ENCODE measurements at places on chromosomes 12 and 14.

- no peak for DNase-seq
These were observed 1.3 kb downstream of the NAA30 start for GRCh38 chr14:57391517-57392195.

DNA sequence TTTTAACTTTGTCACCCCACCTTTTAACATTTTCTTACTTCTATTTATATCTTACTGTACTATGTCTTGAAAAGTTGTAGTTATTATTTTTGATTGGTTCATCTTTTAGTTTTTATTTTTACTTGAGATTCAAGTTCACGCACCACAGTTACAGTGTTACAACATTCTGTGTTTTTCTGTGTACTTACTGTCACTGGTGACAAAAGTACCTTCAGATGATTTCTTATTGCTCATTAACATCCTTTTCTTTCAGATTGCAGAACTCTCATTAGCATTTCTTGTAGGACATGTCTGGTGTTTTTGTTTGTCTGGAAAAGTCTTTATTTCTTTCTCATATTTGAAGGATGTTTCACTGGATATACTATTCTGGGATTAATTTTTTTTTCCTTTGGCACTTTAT is 289.9 kb downstream of the BCAT1 start:
- DNase-seq: no peak

DNA sequence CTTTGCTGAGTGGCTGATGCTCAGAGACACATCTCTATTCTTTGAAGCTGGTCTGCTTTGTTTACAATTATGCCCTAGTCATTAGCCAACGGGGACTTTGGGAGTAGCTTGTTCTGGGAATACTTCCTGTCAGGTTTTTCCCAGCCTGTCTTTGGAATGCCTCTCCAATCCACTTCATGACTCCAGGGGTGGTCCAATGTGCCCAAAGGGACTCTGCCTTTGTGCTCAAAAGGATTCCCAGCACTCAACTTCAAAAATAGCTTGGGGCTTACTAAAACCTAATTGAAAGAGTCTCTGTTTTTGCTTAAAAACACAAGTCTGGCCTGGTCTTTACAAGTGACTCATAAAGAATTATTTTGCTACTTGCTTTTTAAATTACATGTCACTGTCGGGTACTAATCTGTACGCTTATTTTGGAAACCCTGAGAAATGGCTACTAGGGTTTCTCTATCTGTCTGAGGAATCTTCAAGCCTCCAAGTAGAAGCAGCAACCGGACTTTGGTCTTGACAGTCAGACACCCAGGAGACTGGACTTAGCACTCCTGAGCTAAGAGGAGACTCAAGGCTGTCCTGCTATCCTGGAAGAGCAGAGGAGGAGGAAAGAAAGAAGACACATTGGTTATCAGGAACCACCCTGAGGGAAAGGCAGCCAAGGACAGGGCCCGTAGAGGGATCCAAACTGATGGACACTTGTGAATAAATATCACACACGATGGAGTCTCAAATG is 20.7 kb downstream of the PHLDA1 start:
- no peak for DNase-seq

- DNase-seq: peak; percentile 65
These were observed 73.3 kb upstream of the PLXNC1 start for GRCh38 chr12:94074980-94075629.

DNA sequence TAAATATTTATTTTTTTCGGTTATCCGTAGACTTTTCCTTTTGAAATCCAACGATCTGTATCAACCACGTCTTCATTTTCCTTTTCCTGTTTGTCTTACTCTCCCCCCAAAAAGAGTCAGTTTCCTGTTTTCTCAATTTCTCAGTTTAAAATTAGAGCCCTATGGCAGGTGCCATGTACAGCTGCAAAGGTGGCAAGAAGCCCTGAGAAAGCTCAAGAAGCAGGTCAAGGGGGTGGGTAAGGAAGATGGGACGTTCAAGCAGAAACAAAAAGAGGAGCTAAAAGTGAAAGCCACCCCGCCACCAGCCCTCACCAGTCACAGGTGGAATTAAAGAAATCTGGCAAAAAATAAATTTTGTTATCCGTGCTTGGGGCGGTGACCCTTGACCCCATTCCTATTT is 26.7 kb downstream of the SLC35E3 start:
- no peak for DNase-seq

- no peak for DNase-seq
These were observed 27.2 kb upstream of the ALG10B start for GRCh38 chr12:38289396-38289795.

- peak; percentile 80 for DNase-seq
These were observed 6.3 kb upstream of the NFE2 start for GRCh38 chr12:54306925-54307741.

GRCh38 chr12:105622220-105622619 is 291.7 kb downstream of the C12orf75 start:
- no peak for DNase-seq

DNA sequence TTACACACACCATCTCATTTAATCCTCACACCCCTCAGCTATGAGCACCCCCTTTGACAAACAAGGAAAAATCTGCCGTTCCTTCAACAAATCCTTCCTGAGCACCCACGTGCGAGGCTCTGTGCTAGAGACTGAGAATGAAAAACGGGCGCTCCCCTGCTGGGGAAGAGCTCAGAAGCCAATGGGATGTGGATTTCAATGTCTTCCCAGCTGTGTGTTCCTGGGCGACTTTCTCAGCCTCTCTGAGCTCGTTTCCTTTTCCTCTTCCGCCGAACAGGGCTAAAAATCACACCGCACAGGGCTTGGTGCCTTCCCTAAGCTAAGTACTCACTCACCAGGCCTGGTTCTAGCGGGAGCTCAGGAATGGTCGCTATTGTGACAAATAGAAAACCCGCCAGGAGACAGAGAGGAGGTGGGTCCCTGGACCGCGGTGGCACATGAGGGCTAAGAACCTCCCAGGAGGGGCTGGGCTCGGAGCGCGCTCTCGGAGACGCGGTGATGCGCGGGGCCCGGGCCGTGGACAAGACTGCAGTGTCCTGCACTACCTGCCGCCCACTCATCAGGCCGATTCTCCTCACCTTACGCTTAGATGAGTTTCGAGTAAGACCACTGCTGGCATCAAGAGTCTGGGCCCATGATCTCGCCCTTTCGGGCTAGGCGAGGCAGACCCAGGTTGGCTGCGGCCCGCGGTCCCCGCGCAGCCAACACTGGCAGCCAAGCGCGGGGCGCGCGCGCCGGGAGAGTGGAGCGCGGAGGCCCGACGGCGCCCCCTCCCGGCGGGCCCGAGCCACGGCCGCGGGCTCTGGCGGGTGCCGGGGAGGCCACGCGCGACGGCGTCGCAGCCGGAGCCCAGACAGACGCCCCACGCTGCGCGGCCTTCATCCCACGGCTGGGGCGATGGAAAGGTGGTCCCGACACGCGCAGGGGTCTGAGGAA is 17.0 kb downstream of the ZDHHC22 start:
- no peak for DNase-seq

- no peak for DNase-seq
These were observed 89.7 kb downstream of the PIWIL1 start for GRCh38 chr12:130427381-130427887.

GRCh38 chr14:56821177-56821576 is 10.9 kb upstream of the OTX2 start:
- DNase-seq: no peak

DNA sequence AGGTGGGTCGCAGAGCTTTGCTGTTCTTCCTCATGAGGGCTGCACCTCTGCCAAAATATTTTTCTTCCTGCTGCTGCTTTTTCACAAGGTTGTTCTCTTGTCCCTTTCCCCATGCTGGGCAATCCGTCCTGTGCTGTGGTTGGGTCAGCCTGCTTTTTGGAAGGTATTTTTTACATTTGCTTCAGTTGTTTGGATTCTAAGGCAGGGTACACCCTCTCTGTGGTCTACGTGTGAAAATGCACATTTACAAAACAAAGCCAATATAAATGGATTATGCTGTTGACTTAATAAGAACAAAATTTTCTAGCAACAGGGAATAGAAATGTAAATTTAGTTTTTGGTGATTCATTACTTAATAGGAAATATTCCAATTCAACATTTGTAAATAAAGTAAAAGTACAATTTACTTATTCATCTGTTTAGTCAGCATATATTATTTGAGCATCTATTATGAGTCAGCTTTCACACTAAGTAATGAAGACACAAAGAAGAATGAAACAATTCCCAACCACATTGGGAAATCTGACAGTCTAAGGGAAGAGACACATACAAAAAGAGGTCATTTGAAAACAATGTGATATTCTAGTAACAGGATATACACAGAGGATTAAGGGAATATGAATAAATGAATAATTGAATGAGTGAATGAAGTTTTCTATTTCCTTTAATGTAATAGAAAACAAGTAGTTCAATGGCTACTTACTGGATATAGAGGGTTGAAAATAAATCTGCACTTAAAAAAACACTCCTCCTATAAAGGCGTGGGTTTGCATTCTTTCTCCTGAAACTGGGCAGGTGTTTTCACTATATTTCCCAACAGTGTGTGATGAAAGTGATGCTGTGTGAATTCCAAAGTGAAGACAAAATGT is 94.6 kb upstream of the PRICKLE1 start:
- DNase-seq: no peak

DNA sequence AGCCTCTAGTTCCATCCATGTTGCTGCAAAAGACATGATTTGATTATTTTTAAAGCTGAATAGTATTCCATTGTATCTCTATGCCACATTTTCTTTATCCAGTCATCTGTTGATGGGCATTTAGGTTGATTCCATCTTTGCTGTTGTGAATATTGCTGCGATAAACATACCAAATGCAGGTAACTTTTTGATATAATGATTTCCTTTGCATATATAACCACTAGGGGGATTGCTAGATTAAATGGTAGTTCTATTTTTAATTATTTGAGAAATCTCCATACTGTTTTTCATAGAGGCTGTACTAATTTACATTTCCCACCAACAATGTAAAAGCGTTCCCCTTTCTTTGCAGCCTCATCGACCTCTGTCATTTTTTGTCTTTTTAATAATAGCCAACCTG is 342.5 kb downstream of the MDGA2 start:
- DNase-seq: no peak

DNA sequence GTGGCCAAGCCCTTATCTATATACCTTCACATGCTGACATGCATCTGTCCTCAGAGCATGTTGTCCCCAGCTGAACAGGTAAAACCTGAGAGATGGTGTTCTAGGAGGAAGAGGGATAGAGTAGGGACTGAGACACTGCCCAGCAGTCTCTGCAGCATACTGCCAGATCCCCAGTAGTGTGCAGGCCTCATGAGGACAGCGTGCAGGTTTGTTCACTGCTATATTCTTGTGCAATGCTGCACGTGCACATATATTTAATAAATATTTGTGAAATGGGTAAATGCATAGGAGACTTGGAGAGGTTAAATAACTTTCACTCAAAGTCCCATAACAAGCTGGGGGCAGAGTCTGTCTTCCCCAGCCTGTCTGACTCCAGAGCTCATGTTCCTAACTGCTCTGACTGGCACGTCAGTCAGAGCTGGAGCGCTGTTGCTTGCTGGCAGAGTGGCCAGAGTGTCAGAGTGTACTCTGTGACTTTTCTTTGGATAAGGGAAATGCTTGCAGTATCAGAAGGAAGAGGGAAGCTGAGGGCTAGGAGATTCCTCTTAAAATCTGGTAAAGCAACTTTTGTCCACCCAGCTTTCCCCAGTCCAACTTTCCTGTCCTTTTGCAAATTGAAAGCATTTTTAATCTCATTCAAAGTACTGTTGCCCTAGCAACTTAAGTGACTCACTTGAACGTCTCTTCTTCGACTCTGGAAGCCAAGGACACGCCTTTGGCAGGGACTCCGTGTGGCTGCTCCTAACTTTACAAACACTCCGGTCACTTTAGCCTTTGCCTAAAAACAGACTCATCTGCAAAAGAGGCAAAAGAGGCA is 14.9 kb upstream of the POLR3B start:
- DNase-seq: peak; percentile 47

DNA sequence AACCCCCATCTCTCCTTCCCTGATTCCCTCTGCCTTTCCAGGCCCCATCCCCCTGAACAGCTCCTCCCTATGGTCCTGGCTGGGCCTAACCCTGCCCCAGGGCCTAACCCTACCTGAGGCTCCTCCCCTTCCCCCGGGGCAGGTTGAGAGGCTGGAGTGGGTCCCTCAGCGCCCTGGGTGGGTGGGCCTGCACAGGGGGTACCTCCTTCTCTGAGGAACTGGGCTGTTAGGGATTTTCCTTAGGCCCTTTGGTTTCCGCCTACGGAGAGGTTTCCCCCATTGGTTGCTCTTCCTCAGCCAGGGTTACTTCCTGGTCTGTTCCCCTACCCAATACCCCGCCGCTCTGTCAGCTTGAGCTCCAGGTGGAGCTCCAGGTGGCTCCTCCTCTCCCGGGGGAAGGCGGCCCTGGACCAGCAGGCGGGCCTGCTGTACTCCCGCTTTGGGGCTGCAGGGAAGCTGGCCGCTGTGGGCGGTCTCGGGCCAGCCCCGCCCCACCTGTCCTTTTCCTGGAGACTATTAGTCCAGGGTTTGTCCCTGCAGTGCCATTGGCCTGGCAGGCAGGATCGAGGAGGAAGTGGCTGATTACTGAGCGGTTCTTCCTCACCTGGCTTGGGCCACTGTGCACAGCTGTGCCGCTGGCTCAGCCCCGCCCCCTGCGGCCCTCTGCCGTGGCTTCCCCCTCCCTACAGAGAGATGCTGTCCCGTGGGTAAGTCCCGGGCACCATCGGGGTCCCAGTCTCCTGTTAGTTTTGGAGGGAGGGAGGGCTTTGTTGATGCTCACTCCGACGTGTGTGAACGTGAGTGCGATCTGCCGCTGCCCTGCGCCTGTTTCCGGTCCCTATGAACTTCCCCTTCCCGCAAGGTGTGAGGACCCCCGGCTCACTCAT is 2.5 kb downstream of the C12orf57 start:
- no peak for DNase-seq

GRCh38 chr12:42213954-42214426 is 24.1 kb downstream of the YAF2 start:
- DNase-seq: no peak

GRCh38 chr12:105053116-105053572 is 31.1 kb downstream of the ALDH1L2 start:
- peak; percentile 69 for DNase-seq

GRCh38 chr12:24044941-24045703 is 95.7 kb upstream of the SOX5 start:
- no peak for DNase-seq

- no peak for DNase-seq
These were observed 8.6 kb downstream of the NR4A1 start for GRCh38 chr12:52059582-52060497.

DNA sequence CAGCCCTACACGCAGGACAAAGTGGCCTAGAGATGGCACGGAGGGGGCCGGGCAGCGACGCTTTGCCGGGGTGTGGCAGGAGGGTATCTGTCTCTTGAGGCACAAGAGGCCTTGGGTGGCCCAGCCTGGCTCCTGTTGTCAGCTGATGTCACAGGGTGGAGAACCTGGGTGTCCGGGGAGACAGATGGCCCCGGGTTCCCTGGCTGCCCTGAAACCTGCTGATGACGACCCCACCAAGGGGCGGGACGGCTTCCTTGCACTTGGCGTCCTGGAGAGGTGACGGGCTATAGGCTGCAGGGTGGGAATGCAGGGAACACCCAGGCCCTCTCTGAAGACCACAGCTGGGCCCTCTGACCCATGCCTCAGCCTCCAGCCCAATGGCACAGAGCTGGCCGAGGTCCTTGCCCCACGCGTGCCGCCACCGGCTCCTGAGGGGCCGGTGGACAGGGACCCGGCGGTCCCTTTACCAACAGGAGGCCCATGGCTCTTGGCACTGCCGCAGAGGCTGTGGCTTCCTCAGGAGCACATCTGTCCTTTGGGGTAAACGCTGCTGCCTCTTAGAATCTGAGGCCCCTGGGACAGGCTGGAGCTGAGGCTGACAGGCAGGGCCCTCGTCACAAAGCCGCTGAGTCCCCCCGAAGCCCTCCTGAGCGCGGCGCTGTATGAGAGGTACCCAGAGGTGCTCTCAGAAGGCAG is 16.4 kb downstream of the TRMT61A start:
- no peak for DNase-seq

- no peak for DNase-seq
These were observed 2.6 kb downstream of the HOXC13 start for GRCh38 chr12:53941187-53941586.

Data from A172 (cell line).